ENCODE measurements at places on chromosomes 12 and 14.

DNA sequence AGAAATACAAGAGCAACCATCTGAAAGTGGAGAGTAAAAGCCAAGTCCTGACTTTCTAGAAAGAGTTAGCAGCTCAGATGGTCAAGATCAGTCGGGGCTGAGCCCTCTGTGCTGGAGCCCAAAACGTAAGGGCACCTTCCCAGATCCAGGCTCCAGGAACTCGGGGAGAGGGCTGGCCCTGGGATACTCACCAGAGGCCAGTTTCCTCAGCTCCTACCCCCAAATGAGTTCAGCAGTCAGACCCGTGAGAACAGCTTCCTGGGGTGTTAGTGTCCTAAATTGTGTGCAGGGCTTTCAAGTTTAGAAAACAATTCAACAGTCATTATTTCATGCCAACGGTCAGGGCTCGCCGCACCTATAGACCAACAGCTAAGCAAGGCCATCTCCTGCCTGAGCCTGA lies 147.6 kb upstream of the FKBP4 start:
- no peak for DNase-seq

DNA sequence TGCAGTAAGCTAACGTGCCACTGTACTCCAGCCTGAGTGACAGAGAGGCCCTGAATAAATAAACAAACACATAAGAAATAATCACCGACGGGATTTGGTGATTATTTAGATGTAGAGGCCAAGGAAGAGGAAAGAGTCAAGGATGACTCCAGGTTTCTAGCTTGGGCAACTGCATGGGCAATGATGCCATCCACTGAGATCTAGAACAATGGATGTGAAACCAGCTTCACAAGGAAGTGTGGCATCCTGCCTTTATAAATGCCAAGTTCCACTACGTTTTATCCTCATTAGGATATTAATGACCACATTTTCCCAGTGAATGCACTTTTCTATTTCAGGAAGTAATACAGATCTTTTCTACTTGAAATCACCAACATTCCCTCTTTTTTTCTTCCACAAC lies 10.9 kb upstream of the PTGER2 start:
- no peak for DNase-seq

- DNase-seq, result no peak
Observed at GRCh38 chr14:41586237-41586636, 20.4 kb upstream of the LRFN5 start.

DNA sequence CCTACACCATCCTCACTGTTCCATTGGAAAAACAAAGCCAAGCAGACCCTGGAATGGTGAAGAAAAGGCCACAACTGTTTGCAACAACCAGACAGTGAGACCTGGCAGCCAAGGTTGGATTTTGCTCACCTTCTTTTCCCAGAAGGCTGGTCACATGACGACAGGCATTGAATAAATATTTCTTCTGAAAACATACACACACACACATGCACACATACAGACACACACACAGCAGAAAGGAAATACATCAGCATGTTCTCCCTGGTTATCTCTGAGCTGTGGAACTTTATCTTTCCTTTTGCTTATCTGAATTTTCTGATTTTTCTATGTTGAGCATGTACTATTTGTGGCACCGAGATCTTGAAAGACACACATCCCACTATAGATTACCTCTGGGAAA lies 38.0 kb upstream of the CCDC60 start:
- no peak for DNase-seq
